ENCODE measurements at places on chromosomes 6 and 20. TPM values are rescaled to one million over a fixed set of nuclear protein-coding genes. Genes with fewer than 3 reads are reported as not detected.

- no peak for DNase-seq
These were observed 167.5 kb downstream of the SOD2 start for GRCh38 chr6:159525445-159526025.

DNA sequence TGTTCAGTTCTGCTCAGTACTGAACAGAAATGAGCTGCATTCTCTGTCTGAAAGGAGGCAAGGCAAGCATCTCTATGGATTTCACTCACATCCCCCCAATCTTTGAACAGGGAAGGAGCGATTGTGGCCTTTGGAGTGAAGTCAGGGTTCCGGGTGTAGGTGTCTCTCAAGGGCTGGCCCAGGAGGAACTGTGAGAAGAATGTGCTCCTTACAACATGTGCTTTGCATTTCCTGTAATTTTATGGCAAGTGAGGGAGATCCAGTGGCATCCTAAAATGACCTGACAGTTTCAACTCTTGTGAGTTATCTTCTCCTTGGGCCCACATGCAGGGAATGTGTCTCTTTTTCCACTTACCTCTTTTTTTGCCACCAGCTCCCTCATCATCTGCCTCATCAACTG, 63.0 kb upstream of the RIN2 start:
- DNase-seq, result no peak

- no peak for DNase-seq
These were observed 322.8 kb downstream of the FARS2 start for GRCh38 chr6:5584078-5584482.

DNA sequence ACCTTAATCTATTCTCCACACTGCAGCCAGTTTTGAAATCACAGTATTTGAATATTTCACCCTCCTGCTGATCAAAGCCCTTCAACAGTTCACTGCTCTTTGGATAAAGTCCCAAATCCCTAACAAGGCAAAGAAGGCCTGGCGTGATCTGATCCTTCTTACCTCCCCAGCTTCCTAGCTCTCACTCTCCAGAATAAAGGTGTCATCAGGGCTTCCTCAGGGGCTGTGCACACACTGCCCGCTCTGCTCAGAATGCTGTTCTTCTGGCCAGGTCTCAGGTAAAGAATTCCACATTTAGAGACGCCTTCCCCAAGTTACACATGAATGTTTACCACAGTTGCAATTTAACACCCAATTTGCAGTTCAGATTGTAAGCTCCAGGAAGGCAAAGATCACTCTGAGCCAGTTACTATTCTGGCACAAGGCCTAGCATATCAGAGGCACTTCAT, 58.9 kb upstream of the MCM9 start:
- DNase-seq, result no peak

The GLP1R gene
- not detected for total RNA-seq

- DNase-seq, result no peak
These were observed 277.5 kb upstream of the ZFP64 start for GRCh38 chr20:52469128-52469527.

DNA sequence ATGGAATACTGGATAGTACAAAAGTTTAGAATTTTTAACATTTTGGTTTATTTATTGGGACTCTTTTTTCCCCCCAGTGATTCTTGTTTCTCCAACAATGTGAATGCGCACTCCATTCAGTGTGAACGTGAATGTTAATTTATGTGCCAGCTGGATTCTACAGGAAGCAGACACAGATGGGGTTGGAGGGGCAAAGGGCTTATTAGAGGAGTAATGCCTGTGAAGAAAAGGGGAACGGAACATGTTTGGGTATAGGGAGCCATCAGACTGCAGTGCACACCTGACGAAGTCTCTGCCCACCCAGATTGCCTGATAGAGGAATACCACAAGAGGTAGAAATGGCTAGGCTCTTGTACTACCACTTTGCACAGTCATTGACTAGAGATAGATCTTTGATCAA, 48.2 kb downstream of the PTPRA start:
- DNase-seq, result no peak

The VGLL2 gene
- not detected for total RNA-seq

The SERPINB6 gene
- total RNA-seq, result 161 TPM

- no peak for DNase-seq
These were observed 63.3 kb downstream of the TOX2 start for GRCh38 chr20:43977962-43978361.

DNA sequence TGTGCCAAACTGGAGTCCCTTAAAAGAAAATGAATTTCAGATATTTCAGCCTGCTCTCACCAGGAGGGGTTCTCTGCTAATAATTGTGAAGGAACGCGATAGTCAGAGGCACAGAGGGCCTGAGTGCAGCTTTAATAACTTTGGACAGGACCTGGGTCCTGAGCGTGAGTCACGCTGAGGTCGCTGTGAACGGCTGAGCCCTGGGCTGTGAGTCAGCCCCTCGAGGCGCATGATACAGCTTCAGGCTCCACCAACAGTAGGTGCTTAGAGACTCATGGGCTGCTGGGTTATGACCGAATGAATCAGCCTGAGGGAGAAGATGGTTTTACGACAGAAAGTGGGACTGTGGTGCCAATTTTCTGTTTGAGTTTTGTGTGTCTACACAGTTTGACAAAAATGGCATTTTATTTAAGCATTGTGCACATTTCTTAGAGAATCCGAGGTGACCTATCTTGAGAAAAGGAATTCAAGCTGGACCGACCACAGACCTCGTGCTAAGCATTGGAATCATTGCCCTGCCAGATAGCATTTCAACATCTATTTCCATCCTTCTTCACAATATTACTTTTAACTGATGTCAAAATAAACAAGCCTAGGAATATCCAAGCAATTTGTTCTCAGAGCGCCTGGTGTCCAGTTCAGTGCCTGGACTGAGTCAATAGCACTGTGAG, 183.0 kb downstream of the THBS2 start:
- DNase-seq, result no peak

The SASH1 gene
- total RNA-seq, result 18.2 TPM

GRCh38 chr6:100493206-100493888, 28.6 kb upstream of the SIM1 start:
- no peak for DNase-seq

GRCh38 chr20:13821876-13822275, 37.0 kb downstream of the NDUFAF5 start:
- DNase-seq, result no peak

DNA sequence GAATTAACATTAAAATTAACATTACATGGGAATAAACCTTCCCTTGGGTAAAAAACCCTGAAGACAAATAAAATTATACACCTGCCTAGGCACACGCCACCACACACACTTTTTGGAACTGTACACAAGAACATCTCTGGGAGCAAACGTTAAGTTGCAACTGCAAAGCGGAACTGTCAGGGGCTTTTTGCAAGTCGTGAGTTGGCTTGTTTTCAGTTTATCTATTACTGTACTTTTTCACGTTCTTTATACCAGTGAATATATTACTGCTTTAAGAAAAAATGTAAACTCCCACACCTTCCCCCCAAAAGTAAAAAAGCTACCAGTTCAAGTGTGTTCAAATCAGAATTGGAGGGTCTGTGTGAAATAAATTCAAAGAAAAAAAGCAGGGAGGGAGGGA, 65.5 kb upstream of the NFATC2 start:
- no peak for DNase-seq

- no peak for DNase-seq
These were observed 14.2 kb downstream of the GFOD1 start for GRCh38 chr6:13472976-13473767.
